NCI-H1930 (cell line): ENCODE measurements at places on chromosomes 11 and 22.

GRCh38 chr11:83682611-83682973, 396.4 kb upstream of the CCDC90B start:
- DNase-seq: no peak

DNA sequence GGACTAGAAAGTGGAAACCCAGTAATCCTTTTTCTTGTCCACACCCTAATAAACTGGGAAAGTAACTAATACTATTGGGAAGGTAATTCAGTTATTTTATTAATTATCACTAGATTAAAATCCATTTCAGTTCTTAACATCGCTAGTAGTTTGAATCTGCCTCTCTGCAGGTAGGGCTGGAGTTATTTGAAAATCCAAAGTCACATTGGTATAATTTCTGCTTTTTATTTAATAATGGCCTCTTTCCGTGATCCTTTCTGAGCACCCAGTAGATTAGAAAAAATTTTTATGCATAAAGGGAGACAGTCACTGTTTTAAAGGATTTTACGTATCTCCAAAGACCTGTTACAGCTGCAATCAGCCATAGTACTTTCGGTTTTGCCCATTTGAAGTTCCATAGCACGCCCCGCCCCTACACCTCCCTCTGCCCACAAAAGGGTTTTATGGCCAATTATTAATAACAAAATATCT, 605 bp upstream of the COPB1 start:
- peak; percentile 7 for DNase-seq

DNA sequence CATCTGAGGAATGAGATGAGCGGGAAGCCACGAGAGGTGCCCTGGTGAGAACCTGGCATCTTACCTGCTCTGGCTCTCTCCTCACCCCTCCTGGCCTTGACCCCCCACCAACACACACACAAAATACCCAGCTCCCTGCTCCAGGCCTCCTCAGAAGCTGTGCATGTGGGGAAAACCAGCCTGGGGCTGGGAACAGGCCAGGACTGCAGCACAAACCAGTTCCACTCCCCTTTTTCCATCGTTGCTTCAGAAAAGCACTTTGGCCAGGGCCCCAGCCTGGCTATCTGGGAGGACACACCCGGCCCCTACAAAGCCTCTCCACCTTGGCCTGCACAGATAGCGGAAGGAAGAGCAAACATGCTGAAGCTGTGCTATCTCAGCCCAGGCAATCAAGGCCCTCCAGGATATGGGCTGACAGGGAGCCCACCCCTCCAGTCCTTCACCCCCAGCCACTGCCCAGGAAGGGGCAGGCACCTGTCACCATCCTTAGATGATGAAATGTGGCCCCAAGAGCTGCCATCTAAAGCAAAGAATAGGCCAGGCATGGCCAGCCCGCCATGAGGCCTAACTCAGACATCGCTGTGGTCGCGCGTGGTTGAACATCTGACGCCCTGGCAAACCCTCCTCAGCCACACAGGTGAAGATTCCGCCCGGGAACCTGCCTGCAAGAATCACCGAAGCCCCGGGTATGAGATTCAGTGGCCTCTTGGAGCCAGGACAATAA, 35.4 kb downstream of the PISD start:
- no peak for DNase-seq

GRCh38 chr22:41939981-41940831, 6.7 kb downstream of the CENPM start:
- no peak for DNase-seq

GRCh38 chr11:2536440-2536989, 91.7 kb downstream of the KCNQ1 start:
- no peak for DNase-seq

DNA sequence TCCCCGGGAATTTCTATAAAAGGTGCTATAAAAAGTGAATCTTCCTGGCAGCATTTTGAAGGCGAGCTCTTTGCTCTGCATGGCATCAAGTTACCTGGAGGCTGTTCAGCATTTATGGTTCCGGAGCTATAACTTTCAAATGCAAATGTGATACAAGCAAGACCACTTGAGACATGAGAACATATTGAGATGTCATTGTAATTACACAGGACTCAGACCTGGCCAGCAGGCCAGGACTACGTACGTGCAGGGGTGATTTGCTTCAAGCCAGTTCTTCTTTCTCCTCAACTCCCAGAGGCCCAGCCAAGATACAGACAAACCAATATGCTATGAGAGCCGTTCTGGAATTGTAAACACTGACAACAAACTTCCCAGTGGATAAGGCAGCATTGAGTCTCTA, 227.4 kb upstream of the FAT3 start:
- no peak for DNase-seq
